Activated T-helper 1 cell treated with anti-CD3 and anti-CD28 coated beads, Interleukin-2, amount 50 U/mL, for 16 hours (primary cell): ENCODE measurements at places on chromosomes 7 and 10.

DNA sequence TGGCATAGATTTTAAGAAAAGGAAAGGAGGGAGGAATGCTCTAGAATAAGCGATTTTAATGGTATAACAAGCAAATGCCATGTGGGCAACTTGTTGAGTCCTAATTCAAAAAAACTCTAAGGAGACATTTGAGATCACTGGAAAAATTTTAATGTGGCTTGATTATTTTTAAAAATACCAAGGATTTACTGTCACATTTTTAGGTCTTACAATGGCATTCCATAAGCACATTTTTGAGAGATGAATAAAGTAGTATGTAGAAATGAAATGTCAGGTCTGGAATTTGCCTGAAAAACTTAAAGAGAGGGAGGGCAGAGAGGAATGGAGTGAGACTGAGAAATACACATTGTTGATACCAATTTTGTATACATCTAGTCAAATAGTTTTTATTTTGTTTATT lies 20.3 kb downstream of the NCAPG2 start:
- DNase-seq: no peak

DNA sequence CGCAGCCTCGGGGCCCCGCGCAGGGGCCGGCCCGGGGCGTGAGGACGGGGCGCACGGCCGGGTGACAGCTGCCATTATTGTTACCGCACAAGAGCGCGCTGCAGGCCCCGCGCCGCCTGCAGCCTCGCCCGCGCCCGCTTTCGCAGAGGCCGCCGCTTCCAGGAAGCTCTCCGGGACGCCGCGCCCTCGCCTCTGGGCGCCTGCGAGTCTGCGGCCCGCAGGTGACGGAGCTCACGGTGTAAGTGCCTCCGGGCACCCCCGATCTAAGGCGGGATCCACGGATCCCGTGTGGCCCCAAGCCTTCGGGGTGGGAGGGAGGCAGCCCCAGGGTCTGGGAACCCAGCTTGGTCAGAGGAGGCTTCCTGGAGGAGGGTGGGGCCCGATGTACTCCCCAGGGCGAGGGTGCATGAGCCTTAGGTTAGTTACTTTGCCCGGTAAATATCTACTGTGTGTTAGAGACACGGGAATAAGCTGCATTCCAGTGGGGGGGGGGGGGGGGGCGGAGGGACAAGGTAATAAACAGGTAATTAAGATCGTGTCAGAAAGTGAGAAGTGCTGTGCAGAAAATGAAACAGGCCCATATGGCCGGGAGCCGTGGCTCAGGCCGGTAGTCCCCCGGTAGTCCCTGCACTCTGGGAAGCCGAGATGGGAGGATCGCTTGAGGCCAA lies 638 bp downstream of the IQCE start:
- DNase-seq: peak; percentile 14

GRCh38 chr10:59962756-59963155 lies 56.4 kb upstream of the CCDC6 start:
- DNase-seq: no peak

- no peak for DNase-seq
Observed at GRCh38 chr10:67794909-67795460, 43.0 kb downstream of the DNAJC12 start.

DNA sequence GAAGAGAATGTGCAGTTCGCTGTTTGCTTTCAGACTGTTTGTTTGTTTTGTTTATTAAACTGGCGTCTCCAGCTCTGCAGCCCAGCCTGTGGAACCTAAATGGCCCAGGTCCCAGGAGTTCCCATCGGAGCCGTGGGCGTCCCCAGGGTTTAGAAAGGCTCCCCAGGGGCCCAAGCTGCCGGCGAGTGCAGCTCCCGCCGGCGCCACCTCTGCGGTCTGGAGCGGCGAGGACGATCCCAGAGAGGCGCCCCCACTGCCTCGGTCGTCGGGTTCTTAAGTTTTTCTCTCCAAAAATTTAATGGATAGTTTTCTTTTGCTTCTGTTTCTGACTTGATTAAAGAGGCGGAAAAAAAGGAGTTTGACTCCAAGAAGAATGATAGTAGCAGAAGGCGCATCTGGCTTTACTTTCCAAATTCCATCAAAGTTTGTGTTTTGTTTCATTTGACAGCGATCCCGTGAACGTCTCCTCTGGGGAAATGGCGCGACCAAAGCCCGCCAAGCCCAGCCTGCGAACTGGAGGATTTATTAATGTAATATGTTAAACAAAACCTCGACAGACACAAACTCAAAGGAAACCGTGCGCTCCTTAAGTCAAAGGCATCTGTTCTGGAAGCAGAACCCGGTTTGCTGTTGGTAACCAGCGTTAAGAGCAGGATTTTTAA lies 718 bp upstream of the FZD1 start:
- no peak for DNase-seq

DNA sequence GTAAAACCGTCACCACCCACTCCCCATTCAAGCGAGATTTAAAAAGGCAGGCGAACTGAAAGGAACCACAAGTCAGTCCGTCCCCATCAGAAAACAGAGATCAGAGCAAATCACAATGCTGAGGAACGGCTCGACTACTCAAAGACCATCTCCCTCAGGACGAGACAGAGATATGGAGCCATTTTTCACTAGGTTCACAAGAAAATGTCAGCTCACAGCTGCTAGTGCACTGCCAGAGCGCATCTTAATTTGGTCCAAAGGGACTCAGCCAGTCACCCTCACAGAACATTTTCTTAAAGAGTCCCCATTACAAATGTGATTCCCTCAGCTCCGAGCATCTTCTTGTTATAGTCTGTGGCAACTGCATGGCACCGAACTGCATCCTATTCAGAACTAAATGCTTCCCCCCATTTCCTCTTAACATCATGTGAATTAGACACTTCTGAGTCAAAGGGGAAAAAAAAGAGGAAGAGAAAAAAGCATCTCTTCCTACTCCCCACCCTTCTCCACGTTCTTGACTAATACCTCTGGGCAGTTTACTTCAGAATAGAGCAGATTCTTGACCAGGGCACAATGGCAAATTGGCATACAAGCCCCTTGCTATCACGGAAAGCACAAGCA lies 683.9 kb downstream of the MAGI2 start:
- DNase-seq: no peak

DNA sequence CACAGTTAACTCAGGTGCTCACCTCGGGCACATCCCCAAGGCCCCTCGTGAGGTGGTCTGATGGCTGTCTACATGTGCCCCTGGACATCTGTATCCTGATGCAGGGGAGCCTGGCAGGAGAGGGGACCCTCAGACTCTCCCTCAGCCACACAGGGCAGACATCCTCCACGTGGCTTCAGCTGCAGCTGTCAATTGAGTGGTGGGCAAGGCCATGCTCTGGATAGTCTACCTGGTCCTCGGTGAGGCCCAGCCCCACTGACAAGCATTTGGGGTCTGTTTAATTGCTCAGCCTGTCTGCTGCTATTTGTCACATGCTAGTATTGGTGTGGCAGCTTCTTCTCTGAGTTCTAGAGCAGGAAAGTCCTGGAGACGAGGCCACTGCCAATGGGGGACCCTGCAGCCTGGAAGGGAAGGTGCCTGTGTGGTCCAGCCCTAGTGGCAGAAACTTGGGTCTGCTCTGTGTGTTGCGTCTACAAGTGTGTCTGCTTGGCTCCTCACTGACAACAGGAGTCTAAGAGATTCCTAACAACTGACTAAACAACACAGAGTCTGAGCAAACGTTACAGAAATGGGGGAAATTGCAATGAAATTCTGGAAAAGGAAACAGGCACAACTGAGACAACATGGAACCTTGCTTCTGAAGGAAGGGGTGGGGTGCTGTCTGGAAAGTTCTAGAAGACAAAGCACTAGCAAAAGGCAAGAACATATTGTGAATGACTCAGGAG lies 59.3 kb upstream of the IGFBP3 start:
- DNase-seq: no peak

- DNase-seq: no peak
Observed at GRCh38 chr10:3692387-3692999, 92.5 kb downstream of the KLF6 start.

GRCh38 chr10:16799621-16800020 lies 17.6 kb downstream of the RSU1 start:
- DNase-seq: no peak

DNA sequence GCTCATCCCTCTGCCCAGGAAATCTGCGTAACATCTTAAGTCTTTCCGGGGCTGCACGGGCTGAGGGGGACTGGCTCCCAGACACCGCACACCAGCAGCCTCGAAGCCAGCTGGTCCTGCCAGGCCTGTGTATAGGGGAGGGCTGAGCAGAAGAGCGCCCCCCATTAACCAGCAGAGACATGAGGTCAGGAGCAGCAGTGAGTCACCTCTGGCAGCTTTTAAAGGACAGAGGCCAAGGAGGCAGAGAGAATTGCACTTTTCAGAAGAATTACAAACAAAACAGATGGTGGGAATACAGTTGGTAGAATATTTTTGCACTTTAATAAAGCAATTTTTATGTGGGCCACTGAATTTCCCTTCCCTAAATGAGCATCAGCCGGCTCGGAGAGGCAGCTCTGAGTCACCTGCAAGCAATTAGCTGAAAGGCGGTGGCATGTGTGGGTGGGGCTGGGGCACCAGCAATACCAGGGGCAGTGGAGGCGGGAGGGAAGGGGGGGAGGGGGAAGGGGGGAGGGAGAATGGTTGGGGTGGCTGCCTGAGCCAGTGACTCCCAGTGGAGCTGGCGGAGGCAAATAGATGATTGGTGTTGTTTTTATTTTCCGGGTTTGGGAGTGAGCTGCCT lies 39.1 kb downstream of the GOLGA7B start:
- DNase-seq: no peak

GRCh38 chr10:49407552-49408137 lies 11.8 kb upstream of the DRGX start:
- DNase-seq: peak; percentile 44

DNA sequence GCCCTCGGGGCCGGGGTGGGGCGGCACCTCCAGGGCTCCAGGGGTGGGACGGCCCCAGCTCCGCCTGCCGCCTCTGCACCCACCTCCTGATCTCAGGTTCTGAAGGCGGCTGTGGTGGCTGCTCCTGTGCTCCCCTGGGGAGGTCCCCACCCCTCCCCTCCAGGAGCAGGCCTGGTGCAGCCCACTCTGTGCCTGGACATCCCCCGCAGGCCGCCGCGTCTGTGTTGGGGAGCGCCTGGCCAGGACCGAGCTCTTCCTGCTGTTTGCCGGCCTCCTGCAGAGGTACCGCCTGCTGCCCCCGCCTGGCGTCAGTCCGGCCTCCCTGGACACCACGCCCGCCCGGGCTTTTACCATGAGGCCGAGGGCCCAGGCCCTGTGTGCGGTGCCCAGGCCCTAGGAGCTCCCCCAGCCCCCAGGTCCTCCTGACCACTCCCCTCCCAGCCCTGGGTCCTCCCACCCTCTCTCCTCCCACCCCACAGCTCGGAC lies 5.5 kb downstream of the CYP2W1 start:
- DNase-seq: no peak

- no peak for DNase-seq
Observed at GRCh38 chr7:20151708-20152456, 65.3 kb downstream of the MACC1 start.

DNA sequence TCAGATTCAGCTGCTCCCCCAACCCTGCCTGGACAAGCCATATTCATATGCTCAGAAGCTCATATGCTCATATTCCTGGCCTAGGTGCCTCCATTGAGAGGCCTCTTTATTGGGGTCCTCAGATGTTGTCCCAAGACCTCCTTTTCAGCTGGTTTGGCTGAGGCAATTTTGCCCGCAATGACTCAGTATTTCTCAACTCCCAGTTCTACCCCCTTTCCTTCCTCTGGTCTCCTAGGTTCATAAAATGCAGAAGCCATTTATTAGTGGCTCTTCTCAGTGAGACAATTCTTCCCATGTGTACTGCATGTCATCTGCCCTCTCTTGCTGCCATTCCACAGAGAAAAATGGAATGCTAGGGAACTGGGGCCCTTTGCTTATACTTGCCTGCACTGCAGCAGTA lies 110.7 kb downstream of the INHBA start:
- no peak for DNase-seq

- DNase-seq: no peak
Observed at GRCh38 chr7:46576950-46577349, 655.9 kb upstream of the IGFBP3 start.

DNA sequence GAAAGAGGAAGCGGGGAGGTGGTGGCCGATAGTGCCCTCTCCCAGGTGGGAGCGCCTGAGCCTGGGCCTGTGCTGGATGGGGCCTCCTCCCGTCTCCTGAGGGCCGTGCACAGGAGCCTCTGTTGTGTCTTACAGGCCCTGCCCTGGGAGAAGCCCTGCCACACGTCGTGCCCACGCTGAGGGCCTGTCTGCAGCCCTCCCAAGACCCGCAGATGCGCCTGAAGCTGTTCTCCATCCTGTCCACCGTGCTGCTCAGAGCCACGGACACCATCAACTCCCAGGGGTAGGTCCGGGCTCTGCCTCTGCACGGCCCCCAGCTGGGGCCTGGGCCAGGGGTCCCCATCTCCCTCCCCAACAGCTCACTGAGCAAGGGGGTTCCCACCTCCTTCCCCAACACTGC lies 43.3 kb upstream of the PRKAR1B start:
- DNase-seq: no peak

- no peak for DNase-seq
Observed at GRCh38 chr7:66198469-66198868, 6.7 kb upstream of the TPST1 start.

DNA sequence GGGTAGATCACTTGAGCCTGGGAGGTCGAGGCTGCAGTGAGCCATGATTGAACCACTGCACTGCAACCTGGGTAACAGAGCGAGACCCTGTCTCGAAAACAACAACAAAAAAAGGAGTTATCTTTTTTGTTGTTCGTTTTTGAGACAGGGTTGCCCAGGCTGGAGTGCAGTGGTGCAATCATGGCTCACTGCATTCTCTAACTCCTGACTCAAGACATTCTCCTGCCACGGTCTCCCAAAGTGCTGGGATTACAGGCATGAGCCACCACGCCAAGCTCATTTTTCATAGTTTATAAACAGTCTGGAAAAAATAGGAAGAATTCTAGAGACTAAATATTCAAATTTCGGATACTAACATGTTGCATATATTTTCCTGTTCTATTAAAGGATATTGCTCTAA lies 29.4 kb downstream of the SFXN4 start:
- no peak for DNase-seq

DNA sequence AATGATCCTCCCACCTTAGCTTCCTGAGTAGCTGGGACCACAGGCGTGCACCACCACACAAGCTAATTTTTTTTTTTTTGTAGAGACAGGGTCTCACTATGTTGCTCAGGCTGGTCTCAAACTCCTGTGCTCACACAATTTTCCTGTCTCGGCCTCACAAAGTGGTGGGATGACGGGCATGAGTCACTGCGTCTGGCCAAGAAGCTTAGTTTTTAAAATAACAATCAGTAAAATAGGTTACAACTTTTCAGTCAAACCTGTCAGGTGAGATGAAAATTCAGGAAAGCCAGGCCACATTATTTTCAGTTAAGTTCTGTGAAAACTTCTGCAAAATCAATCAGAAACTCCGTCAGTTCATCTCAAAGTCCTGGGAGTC lies 55.4 kb downstream of the FAM241B start:
- DNase-seq: no peak

DNA sequence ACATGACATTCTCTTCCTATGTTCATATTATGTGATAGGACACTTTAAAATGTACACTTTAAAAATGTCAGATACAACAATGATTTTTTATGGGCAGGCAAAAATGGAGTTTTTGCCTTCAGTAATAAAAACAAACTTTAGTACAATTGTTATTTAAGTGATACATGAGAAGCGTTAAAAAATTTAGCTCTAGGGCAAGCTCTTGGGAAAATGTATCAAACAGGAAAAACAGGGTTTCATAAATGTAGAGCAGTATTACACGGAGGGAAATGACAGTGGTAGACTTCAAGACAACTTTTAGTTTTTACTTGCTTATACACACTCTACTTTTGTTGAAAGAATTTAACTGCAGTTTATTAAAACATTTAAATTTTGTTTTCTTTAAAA lies 1.5 kb downstream of the FHIP2A start:
- DNase-seq: no peak
